Non-pigmented ciliary epithelial cell (primary cell): ENCODE measurements at places on chromosomes 5 and 9.

DNA sequence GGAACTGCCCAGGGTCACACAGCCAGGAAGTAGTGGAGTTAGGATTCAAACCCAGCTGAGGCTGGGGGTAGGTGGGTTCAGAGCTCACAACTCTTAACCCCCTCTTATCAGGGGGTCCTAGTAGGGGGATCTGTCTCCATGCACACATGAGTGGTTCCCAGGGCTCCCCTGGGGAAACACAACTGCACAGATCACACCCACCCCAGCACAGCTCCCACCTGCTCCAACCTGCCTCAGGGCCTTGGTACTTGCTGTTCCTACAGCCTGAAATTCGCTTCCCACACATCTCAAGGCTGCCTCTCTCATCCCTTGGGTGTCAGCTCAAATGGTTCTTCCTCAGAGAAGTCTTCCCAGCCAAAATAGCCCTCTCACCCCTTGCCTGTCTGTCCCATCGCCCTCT is 4.8 kb downstream of the SNCB start:
- DNase-seq = no peak

DNA sequence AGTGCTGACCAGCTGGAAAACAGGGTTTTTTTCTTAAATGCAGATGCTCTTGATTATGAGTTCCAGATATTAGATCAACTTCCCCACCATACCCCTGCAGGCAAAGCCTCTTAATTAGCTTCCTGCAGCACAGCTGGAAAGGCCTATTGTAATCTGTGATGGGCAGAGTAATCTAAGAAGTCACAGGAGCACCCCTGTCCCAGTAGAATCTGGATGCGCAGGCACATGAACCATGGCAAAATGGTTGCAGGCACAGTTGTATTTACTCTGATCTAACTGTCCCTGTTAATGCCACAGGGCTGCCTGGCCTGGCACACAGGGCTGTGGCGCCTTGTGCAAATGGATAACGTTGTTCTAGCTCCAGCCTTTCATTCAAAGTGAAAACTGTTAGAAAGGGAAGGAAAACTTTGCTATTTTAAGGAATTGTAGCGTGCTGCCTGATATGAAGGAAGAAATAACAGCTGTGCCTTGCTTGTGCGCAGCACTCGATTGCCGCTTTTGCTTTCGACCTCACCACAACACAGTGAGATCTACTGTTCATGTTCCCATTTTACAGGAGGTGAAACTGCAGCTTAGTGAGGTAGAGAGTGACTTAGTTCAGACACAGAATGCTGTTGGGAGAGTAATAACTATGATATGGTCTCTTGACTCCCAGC is 2.3 kb downstream of the TGFBI start:
- DNase-seq = no peak

GRCh38 chr9:113807173-113808061 is 68.7 kb upstream of the ZNF618 start:
- DNase-seq = no peak

- no peak for DNase-seq
Measured at GRCh38 chr5:157247267-157247666, 18.7 kb upstream of the CYFIP2 start.

GRCh38 chr9:108463932-108464606 is 391.7 kb downstream of the ACTL7B start:
- no peak for DNase-seq
